Central memory CD8-positive, alpha-beta T cell (primary cell): ENCODE measurements at places on chromosomes 16 and 17.

DNA sequence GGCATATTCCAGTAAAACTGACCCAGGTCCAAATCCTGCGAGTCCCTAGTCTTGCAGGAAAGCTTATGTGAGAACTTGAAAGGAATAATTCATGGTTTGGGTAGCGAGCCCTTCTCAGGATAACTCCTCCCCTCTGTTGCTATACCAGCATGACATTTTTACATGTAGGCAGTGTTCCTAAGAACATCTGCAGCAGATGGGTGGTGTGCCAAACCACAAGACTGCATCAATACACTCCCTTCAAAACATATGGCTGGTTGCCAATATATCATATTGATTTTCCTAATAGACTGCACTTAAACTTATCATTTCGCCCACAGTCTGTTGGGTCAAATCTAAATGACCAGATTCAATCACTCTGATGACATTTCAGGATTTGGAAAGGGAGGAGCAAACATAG lies 19.9 kb downstream of the PSME3IP1 start:
- H3K4me3 ChIP-seq: no peak overlapping the region
- peaks cover 55% of the 10 kb centered on the region for H3K36me3 ChIP-seq
- no peaks in the 10 kb centered on the region for H3K27me3 ChIP-seq
- DNase-seq: no peak

DNA sequence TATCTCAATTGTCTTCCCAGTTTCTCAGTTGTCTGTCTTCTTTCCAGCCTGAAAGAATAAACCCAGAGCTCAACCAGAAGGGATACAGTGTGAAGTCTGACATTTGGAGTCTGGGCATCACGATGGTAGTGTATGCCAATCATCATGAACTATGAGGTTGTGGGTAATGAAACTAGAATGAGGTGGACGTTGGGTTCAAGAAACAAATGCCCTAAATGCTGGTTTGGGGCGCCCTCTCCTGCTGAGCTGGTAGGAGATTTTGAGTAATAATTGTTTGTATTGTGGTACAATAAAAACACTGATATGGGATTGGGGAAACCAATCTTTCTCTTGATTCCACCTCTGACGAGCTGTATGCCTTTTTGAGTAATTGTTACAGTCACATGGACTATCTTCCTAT lies 110.4 kb downstream of the MAP2K6 start:
- DNase-seq: no peak
- H3K4me3 ChIP-seq: no peak overlapping the region
- H3K27ac ChIP-seq: no peak overlapping the region
- H3K4me1 ChIP-seq: peaks cover 5% of the 10 kb centered on the region

- no peaks in the 10 kb centered on the region for H3K4me1 ChIP-seq
- no peak overlapping the region for H3K4me3 ChIP-seq
- DNase-seq: no peak
- peaks cover 51% of the 10 kb centered on the region for H3K27me3 ChIP-seq
These were observed 22.6 kb upstream of the ITGA3 start for GRCh38 chr17:50033316-50033715.

DNA sequence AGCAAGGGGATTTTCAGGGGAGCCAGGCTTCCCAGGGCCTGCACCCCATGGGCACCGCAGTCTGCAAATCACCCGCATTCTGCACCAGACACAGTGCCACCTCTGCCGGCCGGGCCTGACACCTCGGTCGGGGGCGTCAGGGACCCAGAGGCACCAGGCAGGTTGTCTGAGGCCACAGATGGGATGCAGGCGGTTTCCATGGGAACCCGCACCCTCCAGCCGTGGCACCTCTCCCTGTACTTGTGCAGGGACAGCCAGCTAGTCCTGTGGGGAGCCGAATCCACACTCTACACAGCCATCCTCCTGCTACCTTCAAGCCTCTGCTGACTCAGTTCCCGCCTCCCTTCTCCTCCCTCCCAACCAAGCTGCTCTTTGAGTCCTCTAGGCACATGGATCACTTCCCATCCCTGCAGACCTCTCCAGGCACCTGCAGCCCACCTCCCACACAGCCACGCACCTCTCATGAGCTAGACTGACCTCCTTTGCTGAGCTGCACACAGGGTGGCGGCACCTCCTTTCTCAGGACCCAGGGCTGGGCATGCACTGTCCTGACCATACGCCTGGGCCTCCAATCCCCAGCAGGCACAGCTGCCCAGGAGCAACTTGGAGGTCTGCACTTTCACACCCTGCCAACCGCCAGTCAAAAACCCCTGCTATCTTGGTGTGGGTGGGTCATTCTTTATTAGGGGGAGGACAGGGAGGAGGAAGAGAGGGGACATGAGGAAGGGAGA lies 119.5 kb downstream of the C16orf78 start:
- H3K36me3 ChIP-seq: no peaks in the 10 kb centered on the region
- no peak overlapping the region for H3K4me3 ChIP-seq
- DNase-seq: no peak
- no peak overlapping the region for H3K27ac ChIP-seq
- no peaks in the 10 kb centered on the region for H3K27me3 ChIP-seq
- no peaks in the 10 kb centered on the region for H3K4me1 ChIP-seq

DNA sequence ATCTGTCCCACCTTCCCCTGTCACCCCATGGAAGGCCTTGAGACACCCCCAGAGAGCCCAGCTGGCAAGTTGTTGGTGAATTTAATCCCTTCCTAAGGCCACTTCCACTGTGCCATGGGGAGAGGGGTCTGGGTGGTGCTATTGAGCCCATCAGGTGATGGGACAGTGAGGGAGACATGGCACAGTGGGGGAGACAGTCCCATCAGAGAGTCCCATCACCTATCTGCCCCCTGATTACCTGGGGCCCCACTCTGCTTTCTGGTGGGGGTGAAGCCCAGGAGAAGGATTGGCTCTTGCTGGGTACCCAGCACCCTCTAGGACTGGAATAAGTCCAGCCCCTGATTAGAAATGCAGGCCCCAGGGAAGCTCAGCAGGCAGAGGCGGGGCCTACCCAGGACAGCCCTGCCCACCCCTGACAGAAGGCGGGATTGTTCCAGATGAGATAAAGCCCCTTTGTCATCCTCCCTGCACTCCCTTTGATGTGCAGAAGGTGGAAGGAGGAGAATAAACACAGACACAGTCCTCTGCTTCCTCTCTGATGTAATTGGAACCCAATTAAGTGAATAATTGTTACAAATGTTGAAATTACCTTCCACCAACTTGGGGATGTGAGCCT lies 18.9 kb downstream of the TMEM132E start:
- peaks cover 58% of the 10 kb centered on the region for H3K27me3 ChIP-seq
- H3K36me3 ChIP-seq: no peaks in the 10 kb centered on the region
- DNase-seq: no peak
- H3K4me3 ChIP-seq: no peak overlapping the region
- no peaks in the 10 kb centered on the region for H3K4me1 ChIP-seq
- H3K27ac ChIP-seq: no peak overlapping the region

GRCh38 chr16:49825041-49825440 lies 30.9 kb downstream of the ZNF423 start:
- H3K27ac ChIP-seq: no peak overlapping the region
- no peak overlapping the region for H3K4me3 ChIP-seq
- peaks cover 70% of the 10 kb centered on the region for H3K27me3 ChIP-seq
- H3K4me1 ChIP-seq: no peaks in the 10 kb centered on the region
- no peak for DNase-seq

DNA sequence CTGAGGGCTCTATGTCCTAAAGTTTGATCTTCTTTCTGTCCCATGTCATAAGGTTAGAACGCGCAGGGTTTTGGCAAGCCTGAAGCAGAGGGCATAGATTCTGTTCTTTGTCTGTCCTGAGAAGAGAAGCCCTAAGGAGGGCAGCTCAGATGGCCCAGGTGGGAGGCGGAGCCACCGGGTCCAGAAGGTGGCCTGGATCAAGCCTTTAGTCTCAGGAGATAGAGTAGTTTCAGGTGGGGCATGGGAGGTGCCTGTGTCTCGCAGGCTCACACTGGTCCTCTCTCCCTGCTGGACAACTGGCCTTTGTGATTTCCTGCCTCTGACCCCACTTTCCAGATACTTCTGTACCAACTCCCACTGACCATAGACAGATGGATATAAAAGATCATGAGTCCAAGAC lies 44.2 kb upstream of the DNAJA2 start:
- no peaks in the 10 kb centered on the region for H3K27me3 ChIP-seq
- peaks cover 1% of the 10 kb centered on the region for H3K36me3 ChIP-seq
- peaks cover 18% of the 10 kb centered on the region for H3K4me1 ChIP-seq

- no peak overlapping the region for H3K4me3 ChIP-seq
- DNase-seq: no peak
- peaks cover 13% of the 10 kb centered on the region for H3K27me3 ChIP-seq
- H3K27ac ChIP-seq: no peak overlapping the region
These were observed 204.5 kb upstream of the CDH5 start for GRCh38 chr16:66161942-66162341.

GRCh38 chr16:23879735-23880373 lies 44.1 kb downstream of the PRKCB start:
- no peak for DNase-seq
- peaks cover 85% of the 10 kb centered on the region for H3K4me1 ChIP-seq
- no peaks in the 10 kb centered on the region for H3K27me3 ChIP-seq
- H3K36me3 ChIP-seq: peaks cover 17% of the 10 kb centered on the region
- peak overlapping the region; percentile 1 for H3K4me3 ChIP-seq

DNA sequence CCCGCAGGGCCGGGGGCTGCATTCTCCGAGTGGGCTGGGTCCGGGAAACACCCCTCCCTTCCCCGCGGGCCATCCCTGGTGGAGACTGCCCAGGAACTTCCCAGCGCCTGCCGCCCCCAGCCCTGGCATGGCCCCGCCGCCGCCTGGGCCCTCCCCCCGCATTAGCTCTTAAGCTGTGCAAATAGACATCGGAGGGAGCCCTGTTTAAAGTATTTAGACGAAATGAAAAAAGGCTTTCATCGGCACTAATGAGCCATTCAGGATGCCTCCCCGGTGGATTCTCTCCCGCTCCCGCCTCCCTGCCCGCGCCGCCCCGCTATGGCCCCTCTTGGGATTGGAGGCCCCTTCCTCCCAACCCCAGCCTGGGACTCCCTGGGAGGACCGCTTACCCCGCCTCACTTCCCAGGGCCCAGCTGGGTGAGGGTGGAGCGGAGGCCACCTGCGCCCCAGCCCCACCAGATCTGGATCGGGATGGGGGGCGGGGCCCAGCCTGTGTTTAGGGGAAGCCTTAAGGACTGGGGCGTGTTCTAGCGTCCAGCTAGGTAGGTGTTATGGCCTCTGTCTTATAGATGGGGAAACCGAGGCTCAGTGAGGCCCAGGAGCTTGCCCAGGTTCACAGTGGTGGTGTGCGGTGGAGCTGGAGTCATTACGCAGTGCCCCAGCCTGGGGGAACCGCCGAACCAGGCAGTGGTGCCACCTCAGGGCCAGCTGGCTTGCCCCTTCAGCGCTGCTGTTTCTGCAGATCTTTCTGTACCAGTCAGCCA lies 19.7 kb downstream of the SEZ6 start:
- no peaks in the 10 kb centered on the region for H3K27me3 ChIP-seq
- no peak overlapping the region for H3K4me3 ChIP-seq
- H3K4me1 ChIP-seq: peaks cover 19% of the 10 kb centered on the region
- H3K27ac ChIP-seq: no peak overlapping the region
- peaks cover 5% of the 10 kb centered on the region for H3K36me3 ChIP-seq
- DNase-seq: no peak

- H3K4me1 ChIP-seq: peaks cover 6% of the 10 kb centered on the region
- DNase-seq: peak; percentile 25
- no peaks in the 10 kb centered on the region for H3K36me3 ChIP-seq
- H3K27me3 ChIP-seq: no peaks in the 10 kb centered on the region
- no peak overlapping the region for H3K27ac ChIP-seq
These were observed 26.3 kb upstream of the OR4D1 start for GRCh38 chr17:58121925-58122324.

GRCh38 chr17:21368545-21369246 lies 7.5 kb upstream of the KCNJ12 start:
- no peaks in the 10 kb centered on the region for H3K4me1 ChIP-seq
- no peak for DNase-seq
- no peaks in the 10 kb centered on the region for H3K36me3 ChIP-seq
- H3K27me3 ChIP-seq: peaks cover 25% of the 10 kb centered on the region

DNA sequence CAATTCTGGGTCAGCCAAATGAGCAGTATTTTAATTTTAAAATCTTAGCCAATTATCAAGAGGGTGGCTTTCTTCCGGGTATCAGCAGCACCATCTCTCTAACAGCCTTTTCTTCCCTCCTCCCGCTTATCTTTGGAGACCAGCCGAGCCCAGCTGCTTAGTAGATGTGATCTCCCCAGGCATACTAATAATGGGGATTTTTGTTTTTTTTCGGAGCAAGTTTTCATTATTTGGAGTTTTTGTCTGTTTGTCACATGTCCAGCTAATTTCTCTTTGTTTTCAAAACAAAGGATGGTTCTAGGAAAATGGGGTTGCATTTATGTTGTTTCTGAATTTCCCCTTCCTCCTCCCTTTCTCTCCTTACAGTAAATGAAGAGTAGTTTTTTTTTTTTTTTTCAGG lies 170.5 kb upstream of the MPHOSPH6 start:
- no peak for DNase-seq
- H3K4me3 ChIP-seq: no peak overlapping the region
- H3K4me1 ChIP-seq: no peaks in the 10 kb centered on the region
- peaks cover 80% of the 10 kb centered on the region for H3K27me3 ChIP-seq

GRCh38 chr16:84155771-84156170 lies 10.7 kb downstream of the DNAAF1 start:
- peaks cover 61% of the 10 kb centered on the region for H3K27me3 ChIP-seq
- no peaks in the 10 kb centered on the region for H3K4me1 ChIP-seq
- DNase-seq: no peak
- no peak overlapping the region for H3K27ac ChIP-seq
- no peak overlapping the region for H3K4me3 ChIP-seq

DNA sequence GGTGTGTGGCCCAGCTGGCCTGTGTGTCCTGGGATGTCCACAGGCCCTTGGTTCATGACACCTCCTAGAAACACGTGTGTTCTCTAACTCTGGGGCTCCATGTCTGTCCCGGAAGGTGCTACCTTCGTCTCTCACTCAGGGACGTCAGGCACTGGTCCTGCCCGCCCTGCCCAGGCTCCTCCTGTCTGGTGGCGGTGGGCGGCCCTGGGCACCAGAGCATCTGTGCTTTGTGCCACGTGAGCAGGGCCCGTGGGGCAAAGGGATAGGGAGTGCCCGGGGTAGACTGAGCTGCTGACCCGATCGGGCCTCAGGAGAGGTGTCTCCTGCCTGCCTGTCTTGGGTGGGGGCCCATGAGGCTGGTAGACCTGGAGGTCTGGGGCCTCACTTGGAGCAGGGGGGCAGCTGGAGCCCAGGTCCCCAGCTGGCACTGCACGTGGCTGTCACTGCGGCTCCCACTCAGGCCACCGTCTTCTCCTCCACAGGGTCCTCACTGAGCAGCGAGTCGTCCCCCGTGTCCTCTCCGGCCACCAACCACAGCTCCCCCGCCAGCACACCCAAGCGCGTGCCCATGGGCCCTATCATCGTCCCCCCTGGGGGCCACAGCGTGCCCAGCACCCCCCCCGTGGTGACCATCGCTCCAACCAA lies 35.1 kb downstream of the GSE1 start:
- peaks cover 30% of the 10 kb centered on the region for H3K4me1 ChIP-seq
- no peak overlapping the region for H3K4me3 ChIP-seq
- no peak for DNase-seq
- H3K36me3 ChIP-seq: peaks cover 11% of the 10 kb centered on the region
- H3K27ac ChIP-seq: peak overlapping the region; percentile 69
- no peaks in the 10 kb centered on the region for H3K27me3 ChIP-seq
